ENCODE measurements at places on chromosomes 1 and 21. TPM values are rescaled to one million over a fixed set of nuclear protein-coding genes. Genes with fewer than 3 reads are reported as not detected.

AIRE gene
- 0.22 TPM for polyA plus RNA-seq

DNA sequence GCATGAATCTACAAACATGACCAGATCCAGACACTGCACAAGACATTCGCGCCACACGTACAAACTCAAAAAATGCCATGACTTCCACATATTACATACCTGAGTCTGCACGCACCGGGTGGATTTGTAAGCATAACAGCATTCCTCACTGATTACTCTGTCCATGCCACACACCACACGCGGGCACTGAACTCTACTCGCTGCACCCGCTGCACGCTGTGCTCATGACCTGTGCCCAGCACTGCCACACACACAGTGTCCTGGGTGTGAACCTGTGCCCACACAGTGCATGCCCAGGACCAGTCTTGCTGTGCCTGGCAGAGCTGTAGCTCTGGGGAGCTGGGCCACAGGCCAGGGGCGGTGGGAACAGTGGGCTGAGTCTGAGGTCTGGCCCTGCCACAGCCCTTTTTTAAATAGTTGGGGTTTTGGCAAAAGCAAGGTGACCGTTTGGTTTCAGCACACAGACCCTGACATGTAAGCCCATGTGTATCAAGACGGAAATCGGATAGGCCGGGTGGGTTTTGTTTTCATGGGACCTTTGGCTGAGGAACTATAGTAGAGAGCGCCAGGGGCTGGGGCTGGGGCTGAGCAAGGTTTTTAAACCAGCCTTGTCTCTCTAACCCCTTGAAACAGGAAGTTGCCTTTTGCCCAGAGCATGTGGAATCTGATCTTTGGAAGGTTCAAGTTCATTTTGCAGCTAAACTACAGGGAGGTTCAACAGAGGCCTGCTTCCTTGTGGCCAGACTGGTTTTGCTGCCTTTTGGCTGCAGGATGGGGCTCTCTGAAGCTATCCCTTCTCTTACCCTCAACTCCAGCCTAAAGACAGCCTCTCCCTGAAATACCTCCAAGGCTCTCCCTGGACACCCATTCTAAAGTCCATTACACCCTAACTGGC, 12.3 kb upstream of the GOLT1A start:
- no peak overlapping the region for H3K27ac ChIP-seq
- H3K36me3 ChIP-seq, result no peaks in the 10 kb centered on the region
- H3K4me1 ChIP-seq, result no peaks in the 10 kb centered on the region

VSIG8 gene
- not detected for polyA plus RNA-seq

CD101 gene
- 72.0 TPM for polyA plus RNA-seq

- H3K36me3 ChIP-seq, result no peaks in the 10 kb centered on the region
- H3K27ac ChIP-seq, result no peak overlapping the region
- H3K4me3 ChIP-seq, result no peak overlapping the region
- no peak for DNase-seq
Observed at GRCh38 chr1:58627221-58627620, 50.2 kb upstream of the TACSTD2 start.

GRCh38 chr1:119879510-119880434, 16.5 kb downstream of the ADAM30 start:
- no peaks in the 10 kb centered on the region for H3K4me1 ChIP-seq
- no peak overlapping the region for H3K4me3 ChIP-seq
- no peak for DNase-seq
- H3K36me3 ChIP-seq, result no peaks in the 10 kb centered on the region
- H3K27ac ChIP-seq, result no peak overlapping the region
- no peaks in the 10 kb centered on the region for H3K27me3 ChIP-seq

MSH4 gene
- not detected for polyA plus RNA-seq

AGT gene
- not detected for polyA plus RNA-seq

DNA sequence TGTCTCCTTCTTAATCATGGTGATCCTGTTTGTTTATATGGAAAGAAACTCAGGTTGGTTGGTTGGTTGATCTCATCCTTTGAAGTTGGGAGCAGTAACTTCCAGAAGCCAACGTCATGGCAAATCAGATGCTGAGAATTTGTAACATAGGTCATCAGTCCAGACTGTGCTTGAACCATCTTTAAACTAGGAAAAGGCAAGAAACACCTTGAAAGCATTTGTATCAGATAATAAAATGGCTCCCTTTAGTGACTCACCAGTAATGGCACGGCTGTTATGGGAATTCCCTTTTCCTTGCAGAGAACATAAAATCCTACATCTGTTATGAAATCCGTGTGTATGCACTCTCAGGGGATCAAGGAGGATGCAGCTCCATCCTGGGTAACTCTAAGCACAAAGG, 58.1 kb downstream of the SERBP1 start:
- H3K27ac ChIP-seq, result no peak overlapping the region
- no peak for DNase-seq
- H3K4me3 ChIP-seq, result no peak overlapping the region
- H3K27me3 ChIP-seq, result no peaks in the 10 kb centered on the region

PCAT6 gene
- polyA plus RNA-seq, result 0.56 TPM

- DNase-seq, result no peak
- no peak overlapping the region for H3K4me3 ChIP-seq
- no peaks in the 10 kb centered on the region for H3K36me3 ChIP-seq
- H3K4me1 ChIP-seq, result no peaks in the 10 kb centered on the region
- H3K27ac ChIP-seq, result no peak overlapping the region
- no peaks in the 10 kb centered on the region for H3K27me3 ChIP-seq
Observed at GRCh38 chr1:205241366-205242030, 13.8 kb downstream of the TMCC2 start.

DNA sequence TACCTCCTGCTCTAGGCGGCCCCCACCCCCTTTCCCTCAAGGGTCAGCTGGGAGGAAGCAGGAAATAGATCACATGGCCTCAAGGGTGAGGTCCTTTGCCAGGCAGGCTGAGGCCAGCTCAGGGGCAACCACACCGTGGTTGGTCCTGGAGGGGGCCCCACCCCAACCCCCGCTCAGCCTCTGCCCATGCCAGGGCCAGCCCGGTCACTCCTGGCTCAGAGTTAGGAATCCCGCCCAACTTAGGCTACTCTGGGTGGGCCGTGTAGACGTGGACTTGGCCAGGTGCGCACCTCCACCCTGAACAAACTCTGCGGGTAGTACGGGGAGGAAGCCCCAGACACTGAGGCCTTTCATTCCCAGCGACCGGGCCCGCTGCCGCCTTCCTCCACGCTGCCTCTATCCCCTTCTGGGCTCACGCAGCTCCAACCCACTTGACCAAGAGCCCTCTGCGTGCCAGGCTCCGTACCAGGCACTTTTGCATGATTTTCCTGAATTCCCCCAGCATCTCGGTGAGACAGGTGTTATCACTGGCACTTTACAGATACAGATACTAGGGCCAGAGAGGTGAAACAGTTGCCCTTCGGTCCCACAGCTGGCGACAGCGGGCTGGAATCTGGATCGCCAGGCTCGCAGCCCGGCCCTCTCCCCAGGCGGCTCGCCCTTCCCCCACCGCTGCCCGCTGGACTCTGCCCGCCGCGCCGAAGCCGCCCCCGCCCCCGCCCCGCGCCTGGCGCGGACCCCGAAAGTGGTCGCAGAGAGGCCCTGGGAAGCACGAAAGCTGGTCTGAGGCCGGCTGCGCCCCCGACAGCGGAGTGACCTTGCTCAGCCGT, 769 bp downstream of the GALE start:
- H3K36me3 ChIP-seq, result no peaks in the 10 kb centered on the region
- H3K27ac ChIP-seq, result peak overlapping the region; percentile 85
- peak; percentile 24 for DNase-seq
- peaks cover 20% of the 10 kb centered on the region for H3K4me1 ChIP-seq
- H3K27me3 ChIP-seq, result no peaks in the 10 kb centered on the region

GRCh38 chr21:26421724-26422123, 151.4 kb downstream of the CYYR1 start:
- H3K4me3 ChIP-seq, result no peak overlapping the region
- H3K27ac ChIP-seq, result no peak overlapping the region
- no peak for DNase-seq
- no peaks in the 10 kb centered on the region for H3K4me1 ChIP-seq
- H3K36me3 ChIP-seq, result no peaks in the 10 kb centered on the region

GRCh38 chr1:206479183-206480125, 9.2 kb downstream of the IKBKE start:
- no peaks in the 10 kb centered on the region for H3K4me1 ChIP-seq
- peaks cover 39% of the 10 kb centered on the region for H3K36me3 ChIP-seq
- H3K27me3 ChIP-seq, result no peaks in the 10 kb centered on the region
- peak; percentile 77 for DNase-seq

DNA sequence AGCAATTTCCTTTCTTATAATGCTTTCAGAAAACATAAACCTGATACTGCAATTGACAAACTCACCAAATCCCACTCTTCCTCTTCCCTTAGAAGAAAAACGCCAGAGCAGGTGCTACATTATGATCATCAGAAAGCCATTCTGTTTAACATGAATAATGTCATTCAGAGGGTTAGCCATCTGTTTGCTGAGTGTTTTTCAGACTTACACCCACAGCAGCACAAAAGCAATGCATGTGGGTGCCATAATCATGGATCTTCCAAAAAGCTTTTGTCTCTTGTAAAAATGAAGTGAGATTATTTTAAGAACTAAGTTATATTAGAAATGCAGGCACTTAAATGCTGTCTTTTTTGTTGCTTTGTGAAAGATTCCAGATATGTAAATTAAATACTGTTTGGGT, 204.6 kb upstream of the TMPRSS15 start:
- H3K4me1 ChIP-seq, result no peaks in the 10 kb centered on the region
- H3K27me3 ChIP-seq, result no peaks in the 10 kb centered on the region
- H3K36me3 ChIP-seq, result no peaks in the 10 kb centered on the region
- DNase-seq, result no peak
- H3K27ac ChIP-seq, result no peak overlapping the region

DNA sequence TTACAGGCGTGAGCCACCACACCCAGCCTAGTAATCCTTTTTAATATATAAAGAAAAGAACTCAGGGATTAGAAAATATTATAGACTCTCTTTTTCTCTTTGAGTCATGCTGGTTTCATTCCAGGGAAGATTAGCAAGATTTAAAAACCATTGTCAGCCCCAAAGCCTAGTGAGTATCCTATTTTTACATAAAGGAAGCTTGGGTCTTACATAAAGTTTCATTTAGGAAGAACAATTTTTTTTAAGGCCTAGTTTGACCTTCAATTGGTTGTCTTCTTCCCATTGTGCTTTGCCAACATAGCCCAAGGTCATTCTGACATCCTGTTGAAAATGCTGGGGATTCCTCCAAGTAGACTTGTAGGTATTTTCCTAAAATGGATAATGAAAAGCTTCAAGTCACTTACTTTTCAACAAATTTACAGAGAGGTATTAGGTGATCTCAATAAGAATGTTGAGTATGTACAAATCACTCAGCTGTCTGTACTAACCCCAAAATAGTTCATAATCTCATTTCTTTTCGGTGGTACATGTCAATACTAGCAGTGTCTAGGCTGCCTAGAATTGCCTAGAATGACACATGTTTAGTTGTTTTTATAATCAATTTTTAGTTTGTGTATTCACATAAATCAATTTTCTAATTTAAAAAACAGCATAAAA, 4.3 kb upstream of the KIF14 start:
- no peaks in the 10 kb centered on the region for H3K36me3 ChIP-seq
- no peak for DNase-seq
- H3K4me1 ChIP-seq, result peaks cover 19% of the 10 kb centered on the region
- H3K4me3 ChIP-seq, result no peak overlapping the region
- H3K27ac ChIP-seq, result no peak overlapping the region

DNA sequence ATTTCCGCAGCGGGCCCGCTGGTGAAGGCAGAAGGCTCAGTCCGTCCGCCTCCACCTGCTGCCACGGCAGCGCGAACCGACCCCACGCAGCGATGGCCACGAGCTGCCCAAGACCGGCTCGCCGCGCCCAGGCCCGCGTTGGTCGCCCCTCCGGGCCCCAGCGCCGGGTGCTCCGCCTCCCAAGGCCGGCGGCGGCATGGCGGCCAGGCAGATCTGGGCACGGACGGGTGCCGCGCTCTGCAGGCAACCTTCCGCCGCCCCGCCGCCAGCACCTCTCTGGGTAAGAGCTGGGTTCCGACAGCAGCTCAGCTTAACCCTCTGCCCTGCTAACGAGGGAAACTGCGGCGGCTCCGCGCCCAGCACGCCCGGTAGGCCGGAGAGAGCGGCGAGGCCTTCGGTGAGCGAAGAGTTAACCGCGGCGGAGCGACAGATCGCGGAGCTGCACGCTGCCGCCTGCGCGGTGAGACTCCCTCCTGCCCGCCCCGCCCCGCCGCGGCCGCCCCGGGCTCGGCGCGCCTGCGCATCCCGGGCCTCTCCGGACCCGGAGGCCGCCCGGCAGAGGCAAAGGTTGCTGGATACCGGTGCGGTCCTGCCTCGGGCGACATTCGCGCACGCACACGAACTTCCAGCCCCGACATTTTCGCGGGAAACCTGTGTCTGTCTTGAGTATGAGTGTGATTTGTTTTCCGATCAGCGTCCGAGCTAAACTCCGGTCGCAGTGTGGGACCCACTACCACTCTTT, at the start of gene C1orf53:
C1orf53 (plus strand) TSS at position 177 of the 742 bp plus-strand sequence; CDS start at position 197, 20 bp downstream.
- DNase-seq, result peak; percentile 60
- peak within 1 kb of the TSS; percentile 65 for H3K4me3 ChIP-seq
- H3K27me3 ChIP-seq, result peaks cover 25% of the 10 kb centered on the region
- no peaks in the 10 kb centered on the region for H3K36me3 ChIP-seq

DNA sequence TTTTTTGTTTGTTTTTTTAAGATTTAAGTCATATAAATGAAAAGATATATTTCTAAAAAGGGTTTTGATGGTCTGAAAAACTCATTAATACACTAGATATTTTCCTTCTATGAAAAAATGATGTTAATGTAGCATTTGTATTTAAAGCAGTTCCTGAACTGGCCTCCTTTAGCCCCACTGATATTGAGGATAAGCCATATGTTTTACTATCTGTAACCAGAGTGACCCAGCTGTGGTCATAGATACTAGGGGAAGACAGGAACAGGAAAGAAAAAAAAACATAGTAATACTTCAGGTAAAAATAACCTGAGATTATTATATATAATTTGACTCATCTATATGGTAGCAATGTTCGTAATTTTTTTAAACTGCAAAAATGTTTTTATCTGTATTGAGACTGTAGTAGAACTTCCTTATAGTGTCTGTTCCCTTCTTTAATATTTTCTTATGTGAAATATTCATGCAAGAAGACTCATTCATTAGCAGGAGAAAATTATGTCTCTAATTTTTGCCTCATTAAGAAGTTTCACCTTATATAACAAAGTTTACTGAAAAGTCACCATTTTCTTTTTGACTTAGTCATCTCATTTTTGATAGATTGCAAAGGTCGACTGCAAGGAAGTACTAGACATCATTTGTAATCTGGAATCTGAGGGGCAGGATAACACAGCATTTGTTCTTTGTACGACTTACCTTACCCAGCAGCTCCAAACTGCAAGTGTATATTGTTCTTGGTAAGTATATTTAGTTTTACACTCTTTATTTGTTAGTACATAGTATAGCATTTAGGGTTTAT, 25.6 kb upstream of the TMCO2 start:
- no peak overlapping the region for H3K4me3 ChIP-seq
- no peaks in the 10 kb centered on the region for H3K4me1 ChIP-seq
- H3K27me3 ChIP-seq, result no peaks in the 10 kb centered on the region
- no peak for DNase-seq
- no peak overlapping the region for H3K27ac ChIP-seq

- H3K27me3 ChIP-seq, result no peaks in the 10 kb centered on the region
- peak overlapping the region; percentile 3 for H3K27ac ChIP-seq
- H3K4me1 ChIP-seq, result peaks cover 28% of the 10 kb centered on the region
- H3K4me3 ChIP-seq, result no peak overlapping the region
- no peaks in the 10 kb centered on the region for H3K36me3 ChIP-seq
Observed at GRCh38 chr1:155691992-155692528, 3.2 kb downstream of the DAP3 start.

Data from CD8-positive, alpha-beta memory T cell (primary cell).